ENCODE measurements at places on chromosomes 1 and 21.

- DNase-seq: no peak
These were observed 167.1 kb downstream of the PHTF1 start for GRCh38 chr1:113592230-113592629.

- no peak for DNase-seq
These were observed 39.3 kb downstream of the AGPAT3 start for GRCh38 chr21:43904331-43904781.

- DNase-seq: no peak
These were observed 82.0 kb upstream of the HIVEP3 start for GRCh38 chr1:42000766-42001165.

GRCh38 chr21:34730194-34730593 lies 61.4 kb downstream of the CLIC6 start:
- no peak for DNase-seq

- DNase-seq: no peak
These were observed 94.7 kb downstream of the TSEN15 start for GRCh38 chr1:184146202-184146601.

GRCh38 chr1:217403026-217403720 lies 227.7 kb downstream of the GPATCH2 start:
- DNase-seq: no peak

Measured in PC-3 (cell line).